ENCODE measurements at places on chromosomes 5 and 9.

- DNase-seq: no peak
Measured at GRCh38 chr9:126232461-126232860, 94.2 kb upstream of the MVB12B start.

DNA sequence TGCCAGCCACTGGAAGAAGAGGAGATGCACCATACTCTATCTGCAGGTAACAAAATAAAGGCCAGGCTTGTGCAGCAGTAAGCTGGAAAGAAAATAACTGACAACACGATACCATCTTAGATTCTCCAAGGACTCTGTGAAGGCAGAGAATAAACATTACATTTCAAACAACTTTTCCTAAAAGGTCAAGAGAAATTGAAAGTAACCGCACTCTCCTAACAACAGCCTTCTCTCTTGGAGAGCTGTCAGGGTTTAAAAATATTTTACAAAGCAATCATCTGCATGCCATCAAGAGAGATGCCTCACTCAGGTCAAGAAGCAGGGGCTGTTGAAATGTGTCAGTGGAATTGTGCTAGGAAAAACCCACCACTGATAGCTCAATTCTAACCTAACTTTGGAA, 13.5 kb upstream of the TTLL11 start:
- no peak for DNase-seq

GRCh38 chr5:132070460-132071337, 2.9 kb upstream of the CSF2 start:
- no peak for DNase-seq

DNA sequence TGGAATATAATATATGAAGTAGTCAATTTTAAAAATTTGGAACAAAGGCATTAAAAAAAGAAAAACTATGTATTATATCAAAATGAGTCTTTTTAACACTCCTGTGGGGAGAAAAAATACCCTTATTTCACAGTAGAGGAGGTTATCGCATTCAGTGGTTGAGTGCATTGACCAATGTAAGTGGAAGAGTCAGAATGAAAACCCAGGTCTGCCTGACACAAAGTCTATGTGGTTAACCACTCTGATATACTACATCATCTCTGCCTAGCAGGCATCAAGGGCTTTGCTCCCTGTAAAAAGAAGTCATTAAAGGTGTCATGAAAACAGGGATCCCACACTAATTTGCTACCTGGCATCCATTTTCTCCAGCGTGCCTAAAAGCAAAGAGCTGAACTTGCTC, 417.2 kb upstream of the C9orf72 start:
- DNase-seq: no peak

- peak; percentile 3 for DNase-seq
Measured at GRCh38 chr5:65663804-65664521, 39.1 kb downstream of the SHLD3 start.

GRCh38 chr9:97723819-97724218, 26.7 kb upstream of the XPA start:
- DNase-seq: no peak

DNA sequence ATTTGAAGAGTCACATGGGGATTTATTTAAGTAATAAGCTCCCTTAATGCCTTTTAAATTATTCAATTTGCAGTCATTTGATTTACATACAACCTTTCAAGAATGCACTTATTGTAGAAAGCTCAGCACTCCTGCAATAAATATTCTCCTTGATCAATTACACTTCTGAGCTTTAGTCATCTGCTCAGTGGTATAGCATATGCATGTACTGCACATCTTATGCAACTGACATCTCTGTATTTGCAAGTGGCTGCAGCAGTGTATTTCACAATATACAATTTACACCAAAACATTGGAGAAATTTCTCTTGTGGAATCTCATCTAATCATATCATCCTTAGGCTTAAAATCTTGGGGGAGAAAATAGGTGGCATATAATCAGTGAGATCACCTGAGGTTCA, 325.7 kb downstream of the SLF1 start:
- DNase-seq: no peak

DNA sequence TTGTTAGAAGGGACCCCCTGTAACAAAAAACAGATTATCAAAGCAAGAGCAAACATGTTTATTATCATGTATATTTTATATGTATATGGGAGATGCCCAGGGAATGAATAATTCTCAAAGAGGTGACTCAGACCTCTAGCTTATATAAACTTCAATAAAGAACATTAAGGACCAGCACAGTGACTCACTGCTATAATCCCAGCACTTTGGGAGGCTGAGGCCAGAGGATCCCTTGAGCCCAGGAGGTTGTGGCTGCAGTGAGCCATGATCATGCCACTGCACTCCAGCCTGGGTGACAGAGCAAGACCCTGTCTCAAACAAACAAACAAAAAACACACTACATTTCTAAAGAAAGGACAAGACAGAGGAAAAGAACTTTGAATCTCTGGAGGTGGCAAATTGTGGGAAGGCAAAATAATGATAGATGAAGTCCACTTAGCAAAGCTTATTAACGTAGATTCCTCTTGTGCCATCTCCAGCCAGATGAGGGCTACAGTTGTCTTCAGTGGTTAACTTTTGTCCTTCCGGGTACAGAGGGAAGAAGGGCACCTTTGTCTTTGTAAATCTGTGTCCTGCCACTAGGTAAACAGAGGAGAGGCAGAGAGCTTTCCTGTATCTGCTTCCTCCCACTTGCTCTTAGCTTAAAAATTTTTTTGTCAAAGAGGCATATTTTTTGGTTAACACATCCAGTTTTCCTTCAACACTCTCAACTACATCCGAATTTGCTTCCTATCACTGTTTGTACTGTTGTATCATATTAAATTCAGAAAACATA, 7.5 kb upstream of the RFK start:
- DNase-seq: no peak

- no peak for DNase-seq
Measured at GRCh38 chr5:59274106-59274636, 619.4 kb downstream of the PDE4D start.

DNA sequence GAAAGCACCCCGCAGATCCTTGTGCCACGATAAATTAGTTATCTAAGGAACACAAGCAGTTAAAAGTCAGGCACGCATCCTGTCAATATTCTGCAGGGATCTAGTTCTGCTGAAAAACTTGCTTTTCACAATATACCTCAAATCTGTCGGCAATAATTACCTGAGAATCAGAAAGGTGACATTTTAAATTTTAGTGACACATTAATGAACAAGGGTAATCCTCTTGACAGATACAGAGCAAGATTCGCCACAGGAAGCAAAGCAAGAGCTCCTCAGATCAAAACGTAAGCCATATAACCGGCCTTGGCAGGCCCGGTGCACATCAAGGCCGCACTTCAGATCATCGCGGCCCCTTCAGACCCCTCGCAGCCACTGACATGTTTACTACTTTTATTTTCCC, 185.7 kb downstream of the ATPSCKMT start:
- no peak for DNase-seq

DNA sequence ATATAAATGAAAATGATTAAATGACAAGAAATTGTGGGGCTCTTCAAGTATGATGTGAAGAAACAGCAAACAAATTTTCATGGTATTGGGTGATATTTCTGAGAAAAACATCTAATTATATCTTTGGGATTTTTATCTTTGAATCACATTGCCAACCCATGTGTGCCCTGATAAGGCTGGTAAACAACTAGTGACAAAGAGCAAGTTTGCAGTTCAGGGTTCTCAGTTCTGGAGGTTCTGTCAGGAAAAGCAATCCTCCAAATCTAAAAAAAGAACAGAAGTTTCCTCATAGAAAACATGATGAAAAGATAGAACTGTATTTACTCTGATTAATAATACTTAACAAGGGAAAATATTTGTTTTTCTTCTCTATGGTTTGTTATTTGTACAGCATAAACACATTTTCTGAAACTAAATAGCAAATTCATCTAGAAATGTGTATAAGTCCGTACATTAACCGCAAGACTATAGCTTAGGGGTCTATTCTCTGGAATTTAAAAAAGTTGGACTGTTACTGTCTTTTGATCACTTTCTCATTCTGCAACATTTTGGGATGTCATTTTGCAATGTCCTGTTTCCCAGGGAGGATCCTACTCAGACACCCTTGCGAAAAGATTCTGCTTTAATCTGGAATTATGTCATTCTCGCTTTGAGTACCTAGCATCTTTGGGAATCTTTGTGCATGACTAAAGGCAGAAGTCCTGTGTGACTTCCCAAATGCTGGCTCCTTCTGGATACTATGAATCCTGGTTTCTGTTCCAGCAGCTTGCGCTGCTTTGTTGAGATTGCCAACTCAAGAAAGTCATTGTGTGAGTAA, 308.5 kb downstream of the ADGRV1 start:
- DNase-seq: peak; percentile 10

GRCh38 chr5:115271295-115272050, 8.8 kb upstream of the PGGT1B start:
- no peak for DNase-seq

GRCh38 chr9:122096620-122097415, 3.7 kb upstream of the TTLL11 start:
- no peak for DNase-seq

GRCh38 chr9:109725460-109725859, 54.5 kb upstream of the PALM2AKAP2 start:
- no peak for DNase-seq

GRCh38 chr9:126794441-126794840, 10.4 kb upstream of the ZBTB43 start:
- DNase-seq: no peak

GRCh38 chr5:3075309-3075708, 323.8 kb upstream of the IRX2 start:
- DNase-seq: no peak

GRCh38 chr5:27906931-27907601, 868.7 kb upstream of the CDH9 start:
- no peak for DNase-seq

DNA sequence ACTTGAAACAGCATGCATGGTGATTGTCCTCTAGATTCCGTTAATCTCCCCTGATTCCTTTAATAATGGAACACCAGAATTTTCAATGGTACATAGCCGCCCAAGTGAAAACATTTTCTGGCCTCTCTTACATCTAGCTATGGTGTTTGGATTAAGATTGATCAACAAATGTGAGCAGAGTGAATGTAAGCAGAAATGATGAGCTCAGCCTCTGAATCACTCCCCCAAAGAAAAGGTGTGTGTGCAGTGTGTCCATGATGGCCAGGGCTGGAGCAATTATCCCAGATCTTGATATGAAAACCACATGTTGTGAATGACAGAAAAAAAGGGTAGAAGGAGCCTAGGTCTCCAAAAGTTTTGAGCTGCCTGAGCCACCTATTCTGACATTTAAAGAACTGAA, 55.3 kb downstream of the OR2K2 start:
- no peak for DNase-seq

GRCh38 chr9:132541051-132541450, 41.4 kb upstream of the BARHL1 start:
- DNase-seq: no peak

DNA sequence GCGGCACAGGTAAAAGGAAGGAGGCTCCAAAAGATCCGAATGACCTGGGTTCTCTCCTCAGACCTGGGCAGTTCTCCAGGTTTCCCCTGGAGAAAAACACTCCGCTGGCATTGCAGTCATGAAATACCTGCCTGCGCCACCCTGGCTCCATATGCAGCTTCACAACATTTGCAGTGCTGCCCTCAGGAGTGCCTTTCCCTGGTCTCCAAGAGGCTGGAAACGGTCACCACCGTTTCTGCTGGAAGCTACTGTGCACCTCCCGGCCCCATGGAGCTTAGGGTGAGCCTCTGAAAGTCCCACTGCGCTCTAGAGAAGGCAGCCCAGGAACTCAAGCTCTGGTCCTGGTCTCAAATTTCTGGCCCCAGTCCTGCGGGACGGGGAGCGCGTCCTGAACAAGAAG, 670 bp downstream of the UGT3A1 start:
- no peak for DNase-seq

DNA sequence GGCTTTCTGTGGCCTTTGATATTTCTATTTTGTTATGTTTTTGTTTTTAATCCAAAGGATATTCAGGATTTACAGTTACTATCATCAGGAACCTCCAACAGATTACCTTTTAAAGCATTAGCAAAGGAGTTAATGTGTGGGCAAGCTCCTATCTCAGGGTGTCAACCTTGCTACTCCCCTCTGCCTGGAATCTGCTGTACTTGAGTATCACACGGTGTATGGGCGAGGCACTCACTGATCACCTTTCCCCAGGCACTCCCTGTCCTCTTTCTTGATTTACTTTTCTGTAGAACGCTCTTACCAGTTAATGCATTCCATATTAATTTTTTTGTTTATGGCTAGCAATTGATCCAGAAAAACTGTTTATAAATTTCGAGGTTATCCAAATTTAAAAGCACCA, 117.0 kb upstream of the GAS1 start:
- DNase-seq: no peak

DNA sequence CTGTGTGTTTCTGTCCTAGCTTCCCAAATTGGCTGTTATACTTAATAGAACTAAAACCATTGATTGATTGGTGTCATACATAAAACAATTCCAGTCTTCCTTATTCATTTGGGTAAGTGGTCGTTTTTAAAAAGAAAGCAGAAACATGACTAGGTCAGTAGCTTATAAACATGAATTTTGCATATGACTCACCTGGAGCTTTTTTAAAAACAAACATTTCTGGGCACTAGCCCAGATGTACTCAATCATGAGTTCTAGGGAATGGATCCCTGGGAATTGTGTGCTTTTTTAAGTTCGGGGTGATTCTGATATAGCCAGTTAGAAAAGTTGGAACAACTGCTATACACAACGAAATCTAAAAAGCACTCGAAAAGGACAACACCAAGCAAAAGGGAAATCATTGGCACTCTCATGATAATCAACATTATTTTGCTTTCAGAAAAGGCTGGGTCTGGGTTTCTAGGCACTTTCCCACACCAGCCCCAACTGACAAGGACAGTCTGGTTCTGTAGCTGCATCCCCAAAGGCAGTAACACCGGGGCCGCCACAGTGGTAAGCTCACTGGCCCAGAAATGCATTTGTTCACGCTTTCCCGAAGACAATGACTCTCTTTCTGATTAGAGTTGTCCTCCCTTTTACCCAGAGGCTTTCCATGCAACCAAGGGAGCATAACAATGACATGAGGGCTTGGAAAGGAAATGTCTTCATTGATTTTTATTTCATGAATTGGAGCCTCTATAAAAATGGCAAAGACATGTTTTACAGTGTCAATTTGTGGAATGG, 664.9 kb upstream of the WWC1 start:
- DNase-seq: no peak

Measured in fibroblast of skin of left biceps (primary cell).